NCI-H510A (cell line): ENCODE measurements at places on chromosomes 6 and 20.

DNA sequence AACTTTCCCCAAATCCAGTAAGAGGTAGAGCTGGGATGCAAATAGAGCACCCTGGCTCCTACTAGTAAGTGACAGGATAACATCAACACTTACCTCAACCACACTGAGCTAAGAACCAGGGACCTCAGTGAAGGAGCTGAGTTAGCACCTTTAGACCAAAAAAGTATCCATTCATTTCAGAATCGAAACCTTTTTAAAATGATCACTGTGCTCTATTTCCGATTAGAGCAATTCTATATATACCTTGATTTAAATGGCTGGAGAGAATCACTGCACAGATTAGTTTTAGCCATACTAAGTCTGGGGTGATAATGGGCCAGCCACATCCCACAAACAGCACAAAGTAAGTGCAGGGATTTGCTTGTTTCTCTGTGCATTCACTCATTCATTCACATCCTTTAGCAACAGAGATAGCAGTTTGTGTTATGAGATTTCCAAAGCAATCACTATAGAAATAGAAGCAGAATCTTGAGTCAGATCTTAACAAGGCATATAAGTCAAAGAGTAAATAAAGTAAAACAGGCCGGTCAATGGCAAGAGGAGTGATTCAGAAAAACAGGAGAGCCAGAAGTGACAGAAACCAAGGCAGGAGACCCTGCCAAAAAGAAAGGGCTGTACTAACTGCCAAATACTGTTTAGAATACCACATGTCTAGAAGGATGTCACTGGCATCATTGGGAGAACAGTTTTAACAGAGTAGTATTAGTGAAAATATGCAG is 136.3 kb downstream of the KIF13A start:
- DNase-seq, result no peak

GRCh38 chr6:73058736-73059135 is 166.6 kb downstream of the KHDC1L start:
- DNase-seq, result no peak

DNA sequence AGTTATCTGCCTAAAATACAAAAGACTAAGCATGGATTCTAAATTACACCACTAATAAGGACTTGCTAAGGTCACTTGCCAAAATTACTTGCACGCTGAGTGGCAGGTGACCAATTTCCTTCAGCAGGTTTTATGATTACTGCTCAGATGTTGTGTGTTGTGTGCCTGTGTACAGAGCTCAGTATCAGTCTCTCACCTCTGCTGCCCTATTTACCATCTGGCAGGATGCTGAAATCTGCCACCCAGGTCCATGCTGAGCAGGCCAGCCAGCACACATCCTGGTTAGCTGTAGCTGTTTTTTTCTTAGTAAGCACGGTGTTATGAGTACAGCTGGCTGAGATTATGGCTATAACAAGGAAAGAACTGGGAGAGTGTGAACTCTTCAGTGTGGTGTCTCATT is 34.0 kb downstream of the ELOVL4 start:
- no peak for DNase-seq

DNA sequence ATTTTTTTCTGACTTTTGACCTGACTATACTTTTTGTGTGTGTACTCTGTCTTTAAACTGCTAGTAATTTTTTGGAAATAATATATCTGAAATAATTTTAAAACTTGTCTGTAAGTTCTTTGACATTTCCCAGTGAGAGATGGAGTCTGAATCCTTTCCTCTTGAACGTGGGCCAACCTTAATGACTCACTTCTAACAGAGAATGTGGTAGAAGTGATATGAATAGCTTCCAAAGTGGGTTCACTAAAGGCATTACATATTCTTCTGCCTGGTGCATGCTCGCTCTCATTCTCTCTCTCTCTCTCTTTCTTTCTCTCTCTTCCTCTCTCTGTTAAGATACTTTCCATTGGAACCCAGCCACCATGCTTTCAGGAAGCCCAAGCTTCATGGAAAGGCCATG is 108.7 kb upstream of the FERMT1 start:
- DNase-seq, result no peak

GRCh38 chr6:89862698-89863097 is 31.6 kb upstream of the GJA10 start:
- DNase-seq, result no peak

- DNase-seq, result no peak
These were observed 268.0 kb downstream of the SMOC2 start for GRCh38 chr6:168708984-168709383.

- DNase-seq, result no peak
These were observed 2.9 kb downstream of the DXO start for GRCh38 chr6:31968791-31969711.
